SK-MEL-5 (cell line): ENCODE measurements at places on chromosomes 1 and 21. TPM values are rescaled to one million over a fixed set of nuclear protein-coding genes. Genes with fewer than 3 reads are reported as not detected.

The KCNE2 gene
- not detected in 2 replicates for total RNA-seq

The POU3F1 gene
- 3.0 and 4.0 TPM in 2 replicates for total RNA-seq

The MNDA gene
- not detected in 2 replicates for total RNA-seq

The DCST1 gene
- total RNA-seq, result not detected in 2 replicates

The EXTL1 gene
- 7.0 and 7.1 TPM in 2 replicates for total RNA-seq

The PEX10 gene
- 41.9 and 53.7 TPM in 2 replicates for total RNA-seq

The TLR5 gene
- 0.05 and 0.48 TPM in 2 replicates for total RNA-seq

The DNAJC11 gene
- total RNA-seq, result 40.9 and 48.1 TPM in 2 replicates

The SH3BP5L gene
- 14.9 and 15.2 TPM in 2 replicates for total RNA-seq

The CHIA gene
- not detected in 2 replicates for total RNA-seq

The FAM110D gene
- 0.05 TPM in 1 of 2 replicates, not detected in the other for total RNA-seq

The ERICH3 gene
- total RNA-seq, result not detected in 2 replicates

The MOB3C gene
- 4.6 and 4.8 TPM in 2 replicates for total RNA-seq

The S100A4 gene
- total RNA-seq, result 0.51 TPM in 1 of 2 replicates, not detected in the other

The FCRL4 gene
- total RNA-seq, result not detected in 2 replicates

The CD53 gene
- not detected in 2 replicates for total RNA-seq

The FCRL1 gene
- not detected in 2 replicates for total RNA-seq

The PHC2 gene
- 61.2 and 61.7 TPM in 2 replicates for total RNA-seq

The VPS45 gene
- total RNA-seq, result 56.1 and 59.3 TPM in 2 replicates

The SLAMF8 gene
- not detected in 2 replicates for total RNA-seq

The CGN gene
- 1.9 and 2.7 TPM in 2 replicates for total RNA-seq

The SMYD2 gene
- 49.4 and 56.3 TPM in 2 replicates for total RNA-seq

The CLDN14 gene
- total RNA-seq, result 12.5 and 12.9 TPM in 2 replicates
